ENCODE measurements at places on chromosomes 2 and 18.

DNA sequence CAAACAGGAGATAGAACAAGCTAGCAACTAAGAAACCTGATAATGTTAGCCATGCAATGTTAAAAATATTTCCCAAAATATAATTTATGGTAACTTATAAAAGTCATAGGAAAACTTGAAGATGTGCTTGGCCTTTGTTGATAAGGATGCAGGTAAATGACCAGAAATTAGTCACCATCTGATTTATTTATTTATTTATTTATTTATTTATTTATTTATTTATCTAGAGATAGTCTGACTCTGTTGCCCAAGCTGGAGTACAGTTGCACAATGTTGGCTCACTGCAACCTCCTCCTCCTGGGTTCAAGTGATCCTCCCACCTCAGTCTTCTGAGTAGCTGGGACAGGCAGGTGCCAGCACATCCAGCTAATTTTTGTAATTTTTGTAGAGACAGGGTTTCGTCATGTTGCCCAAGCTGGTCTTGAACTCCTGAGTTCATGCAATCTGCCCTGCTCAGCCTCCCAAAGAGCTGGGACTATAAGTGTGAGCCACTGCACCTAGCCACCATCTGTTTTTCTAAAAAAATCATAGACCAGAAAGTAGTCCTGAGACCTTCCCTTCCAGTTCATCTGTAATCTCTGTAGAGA, 109.5 kb downstream of the DHRS9 start:
- no peak for DNase-seq

DNA sequence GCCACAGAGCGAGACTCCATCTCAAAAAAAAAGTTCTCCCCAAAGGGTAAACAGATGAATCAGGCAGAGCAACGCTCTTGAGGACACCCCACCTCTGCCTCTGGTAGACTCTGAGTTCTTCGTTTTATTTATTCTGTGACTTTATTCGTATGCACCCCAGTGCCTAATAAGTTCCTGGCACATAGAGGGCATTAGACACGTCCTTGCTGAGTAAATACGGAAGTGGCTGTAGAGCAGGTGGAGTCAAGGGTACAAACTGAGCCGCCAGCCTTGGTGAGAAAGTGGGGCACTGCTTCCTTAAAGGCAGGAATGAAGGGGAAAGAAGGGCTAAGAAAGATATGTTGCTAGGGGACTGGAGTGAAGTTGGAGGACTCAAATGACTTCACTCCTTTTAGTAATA, 12.9 kb downstream of the SULT1C2 start:
- no peak for DNase-seq

GRCh38 chr2:154720651-154721050, 22.2 kb downstream of the KCNJ3 start:
- no peak for DNase-seq

GRCh38 chr18:57803103-57803969, at the start of gene ATP8B1:
Gene ATP8B1, minus strand, starts transcription at chr18:57803315. Its CDS starts 71,508 bp downstream, at chr18:57731807.
- DNase-seq: no peak

DNA sequence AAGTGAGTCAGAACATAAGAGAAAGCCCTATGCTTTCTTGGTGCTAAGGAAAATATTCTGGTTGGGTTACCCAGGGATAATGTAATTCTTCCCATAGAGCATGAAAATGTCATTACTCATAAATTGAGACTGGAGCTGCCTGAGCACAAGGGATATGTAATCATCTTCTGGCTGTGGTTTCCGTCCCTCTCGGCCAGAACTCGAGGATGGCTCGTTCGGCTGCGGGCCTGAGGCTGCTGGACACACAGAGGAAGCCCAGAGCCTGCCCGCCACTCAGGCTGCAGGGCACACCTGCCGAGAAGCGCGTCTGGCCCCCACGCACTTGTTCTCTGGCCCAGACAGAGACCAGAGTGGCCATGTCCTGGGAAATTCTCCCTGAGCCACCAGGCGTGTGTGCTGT, 104.9 kb downstream of the ASAP2 start:
- DNase-seq: no peak

- DNase-seq: peak; percentile 41
Observed at GRCh38 chr18:5073026-5073944, 123.8 kb downstream of the AKAIN1 start.

DNA sequence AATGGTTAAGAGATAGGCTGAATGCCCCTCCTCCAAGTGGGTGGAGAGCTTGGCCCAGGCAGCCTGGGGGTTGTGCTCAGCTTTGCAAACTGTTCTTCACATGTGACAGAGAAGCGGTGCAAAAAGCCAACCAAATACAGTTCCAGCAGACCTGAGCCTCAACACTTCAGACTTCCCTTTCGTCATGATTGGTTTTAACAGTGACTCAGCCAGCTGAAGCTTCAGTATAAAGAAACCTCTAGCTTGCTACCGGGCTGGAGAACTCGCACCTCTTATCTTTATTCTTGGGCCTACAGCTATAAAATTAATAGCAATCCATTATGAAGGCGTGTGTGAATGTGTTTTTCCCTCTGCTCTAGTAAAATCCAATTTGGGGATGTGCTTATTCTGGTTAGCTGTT, 20.0 kb downstream of the SETBP1 start:
- DNase-seq: peak; percentile 24

DNA sequence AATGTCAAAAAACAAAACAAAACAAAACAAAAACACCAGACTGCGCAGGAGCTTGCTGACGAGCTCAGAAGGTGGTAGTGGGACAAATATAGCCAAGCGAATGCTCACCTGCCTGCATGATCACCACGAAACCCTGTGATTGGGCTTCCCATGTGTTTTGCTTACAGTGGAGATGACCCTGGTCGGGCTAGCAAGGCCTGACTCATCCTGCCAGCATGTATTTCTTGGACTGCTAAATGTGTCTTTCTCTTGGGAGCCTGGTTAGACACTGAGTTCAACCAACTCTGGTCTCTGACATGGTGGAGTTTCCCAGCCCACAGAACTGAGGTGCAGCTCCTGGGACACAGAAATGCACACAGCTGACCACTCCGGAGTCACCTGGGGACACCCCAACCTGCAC, 30.7 kb upstream of the DUSP2 start:
- DNase-seq: no peak

GRCh38 chr18:32612651-32613050, 142.0 kb upstream of the GAREM1 start:
- no peak for DNase-seq

- DNase-seq: no peak
Observed at GRCh38 chr2:176753752-176754474, 458.7 kb upstream of the HNRNPA3 start.

- DNase-seq: no peak
Observed at GRCh38 chr2:64970495-64970894, 18.7 kb upstream of the SLC1A4 start.

DNA sequence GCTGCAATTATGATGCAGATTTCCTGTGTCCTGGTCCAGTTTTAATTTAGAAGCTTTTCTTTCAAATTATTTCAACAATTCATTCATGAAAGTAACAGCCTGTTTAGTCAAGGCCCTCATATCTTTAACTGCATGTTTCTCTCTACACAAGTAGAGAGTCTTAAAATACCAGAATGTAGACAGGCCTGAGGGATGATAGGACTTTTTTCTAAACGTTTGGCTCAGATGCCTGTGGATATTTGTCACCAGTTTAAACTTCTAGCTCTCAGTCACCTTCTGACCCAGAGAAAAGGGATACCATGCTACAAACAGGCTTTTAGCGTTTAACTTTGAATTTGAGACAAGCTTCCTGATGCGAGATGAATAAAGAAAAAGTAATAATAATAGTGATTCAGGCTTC, 15.7 kb downstream of the COL5A2 start:
- no peak for DNase-seq

GRCh38 chr2:146992057-146992456, 852.8 kb upstream of the ACVR2A start:
- DNase-seq: no peak

DNA sequence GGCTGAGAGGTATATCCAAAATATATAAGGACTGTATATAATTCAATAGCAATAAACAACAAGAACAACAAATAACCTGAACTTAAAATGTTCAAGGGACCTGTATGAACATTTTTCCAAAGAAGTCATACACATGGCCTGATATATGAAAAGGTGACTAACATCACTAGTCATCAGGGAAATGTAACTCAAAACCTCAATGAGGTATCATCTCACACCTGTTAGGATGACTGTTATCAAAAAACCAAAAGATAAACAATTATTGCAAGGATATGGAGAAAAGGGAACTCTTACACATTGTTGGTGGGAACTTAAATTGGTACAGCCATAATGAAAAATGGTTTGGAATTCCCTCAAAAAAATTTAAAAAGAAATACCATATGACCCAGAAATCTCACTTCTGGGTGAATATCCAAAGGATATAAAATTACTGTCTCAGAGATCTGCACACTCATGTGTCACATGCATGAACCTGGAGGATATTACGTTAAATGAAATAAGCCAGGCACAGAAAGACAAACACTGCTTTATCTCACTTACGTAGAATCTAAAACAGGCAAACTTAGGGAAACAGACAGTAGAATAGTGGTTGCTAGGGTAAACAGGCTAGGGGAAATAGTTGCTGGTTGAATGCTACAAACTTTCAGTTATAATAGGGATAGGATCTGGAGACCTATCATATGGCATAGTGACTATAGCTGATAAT, 334.5 kb upstream of the MMADHC start:
- DNase-seq: no peak

DNA sequence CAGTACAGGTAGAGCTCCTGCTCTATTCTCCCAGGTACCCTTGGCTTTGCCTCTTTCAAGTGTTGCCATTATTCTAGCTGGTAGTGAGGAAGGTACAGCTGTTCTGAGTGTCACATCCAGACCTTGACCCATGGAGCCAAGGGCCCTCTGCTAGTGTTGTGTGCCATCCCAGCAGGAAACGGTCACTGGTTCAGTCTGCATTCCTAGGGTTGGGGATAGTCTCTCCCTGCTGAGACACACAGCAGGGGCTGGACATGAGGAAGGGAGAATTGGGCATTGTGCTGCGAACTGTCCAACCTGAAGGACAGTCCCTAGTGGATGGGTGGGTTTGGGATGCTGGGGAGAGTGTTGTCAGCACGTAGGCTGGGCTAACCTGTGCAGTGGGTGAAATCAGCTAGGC, 59.1 kb downstream of the FARP2 start:
- no peak for DNase-seq

DNA sequence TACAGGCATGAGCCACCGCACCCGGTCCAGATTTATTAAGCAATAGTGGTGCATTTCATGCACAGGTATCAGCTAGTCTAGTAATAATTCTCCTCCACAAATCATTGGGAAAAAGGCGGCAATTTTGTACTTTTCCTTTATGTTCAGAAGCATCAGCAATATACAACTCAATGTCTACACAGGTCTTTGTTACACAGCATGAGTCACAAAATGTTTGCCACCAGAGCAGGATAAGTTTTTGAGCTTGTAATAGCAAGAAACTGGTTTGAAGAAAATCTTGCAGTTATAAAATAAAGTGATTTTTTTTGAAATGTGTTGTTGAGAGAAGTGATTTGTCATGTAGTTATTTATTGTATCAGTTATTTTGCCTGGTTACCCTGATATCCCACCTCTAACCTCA, 4.8 kb upstream of the ITPRIPL1 start:
- DNase-seq: no peak

DNA sequence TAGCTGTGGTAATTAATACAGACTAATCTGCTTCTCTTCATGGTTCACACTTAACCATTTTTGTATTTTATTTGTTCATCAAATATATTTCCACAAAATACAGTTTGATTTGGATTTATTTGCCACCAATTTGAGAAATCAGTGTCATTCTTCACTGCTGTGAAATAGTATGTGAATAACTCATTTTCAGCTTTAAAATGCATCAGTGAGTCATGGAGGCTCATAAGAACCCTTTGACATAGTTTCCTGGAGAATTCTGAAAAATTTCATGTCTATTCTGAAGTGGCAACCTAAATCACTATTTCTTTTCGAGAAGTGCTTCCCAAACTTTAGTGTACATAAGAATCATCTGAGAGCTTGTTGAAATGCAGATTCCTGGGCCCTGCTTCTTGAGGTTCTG, 1026.7 kb upstream of the ACVR2A start:
- no peak for DNase-seq

GRCh38 chr2:51880153-51880552, 848.2 kb upstream of the NRXN1 start:
- DNase-seq: no peak

- no peak for DNase-seq
Observed at GRCh38 chr2:168052773-168053172, 194.6 kb downstream of the STK39 start.

- no peak for DNase-seq
Observed at GRCh38 chr2:149029307-149029965, 9.1 kb upstream of the LYPD6B start.

GRCh38 chr18:49865401-49865800, 52.1 kb upstream of the ACAA2 start:
- no peak for DNase-seq

- no peak for DNase-seq
Observed at GRCh38 chr2:207483477-207483876, 46.3 kb upstream of the CREB1 start.

- no peak for DNase-seq
Observed at GRCh38 chr2:170044751-170045478, 133.0 kb upstream of the MYO3B start.

- no peak for DNase-seq
Observed at GRCh38 chr18:3742541-3742940, 292.6 kb downstream of the TGIF1 start.

DNA sequence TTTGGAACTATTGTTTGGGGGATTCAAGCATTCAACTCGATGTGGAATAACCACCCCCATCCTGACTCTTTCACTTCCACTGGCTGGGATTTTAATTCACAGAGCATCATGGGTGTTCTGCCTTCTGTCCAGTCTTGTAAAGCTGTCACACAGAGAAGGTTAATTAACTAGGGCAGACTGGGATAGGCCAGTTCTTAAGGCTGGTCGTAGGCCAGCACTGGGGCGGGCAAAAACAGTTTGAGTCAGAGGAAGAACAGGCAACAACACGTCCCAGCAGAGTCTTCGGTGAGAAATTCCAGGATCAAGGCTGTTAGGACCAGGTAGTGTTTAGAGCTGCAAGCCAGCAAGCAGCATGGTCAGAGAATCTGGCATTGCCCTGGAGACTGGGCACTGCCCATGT, 4.0 kb upstream of the RNF152 start:
- DNase-seq: no peak

- DNase-seq: no peak
Observed at GRCh38 chr18:9771977-9772660, 64.0 kb downstream of the RAB31 start.

- DNase-seq: no peak
Observed at GRCh38 chr2:78896536-78896935, 129.0 kb upstream of the REG3G start.

DNA sequence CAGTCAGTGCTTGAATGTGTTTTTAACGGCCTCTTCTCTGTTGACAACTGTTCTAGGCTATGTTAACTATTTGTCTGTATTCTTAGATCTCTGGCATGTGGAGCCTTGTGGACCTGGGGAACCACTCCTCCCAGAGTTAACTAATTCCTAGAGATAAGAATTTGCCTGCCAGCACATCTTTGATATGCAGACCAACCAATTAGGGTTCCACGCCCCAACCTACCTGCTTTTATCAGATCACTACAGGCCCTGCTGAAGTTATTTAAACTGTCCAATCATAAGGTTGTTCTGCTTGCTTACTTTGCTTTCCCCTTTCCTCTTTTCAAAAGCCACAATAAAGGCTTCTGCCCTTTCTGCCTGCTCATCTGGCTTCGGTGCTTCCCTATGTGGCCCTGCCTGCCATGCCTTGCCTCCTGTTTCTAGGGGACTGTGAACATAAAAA, 8.5 kb upstream of the CYBRD1 start:
- DNase-seq: no peak
